ENCODE measurements at places on chromosomes 1 and 21.

- no peak for DNase-seq
Measured at GRCh38 chr1:54499360-54500106, 48.5 kb upstream of the ACOT11 start.

DNA sequence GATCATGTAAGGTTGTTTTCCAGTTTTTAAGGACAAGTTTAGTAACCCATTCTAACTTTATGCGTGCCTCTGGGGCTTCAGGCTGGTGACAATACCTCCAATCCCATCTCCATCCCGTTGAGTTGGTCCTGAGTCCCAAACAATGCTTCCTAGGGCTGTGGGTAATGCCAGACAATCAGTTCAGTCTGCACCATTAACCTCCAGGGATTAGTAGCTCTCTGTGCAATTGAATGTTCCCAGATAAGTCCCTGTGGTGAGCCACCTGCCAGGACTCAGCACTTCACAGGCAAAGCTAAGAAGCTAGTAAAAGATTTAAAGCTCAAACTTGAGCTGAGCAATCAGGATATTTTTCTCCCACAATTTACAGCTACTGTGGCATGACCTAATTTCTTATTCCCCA, 462.2 kb upstream of the PTBP2 start:
- no peak for DNase-seq

DNA sequence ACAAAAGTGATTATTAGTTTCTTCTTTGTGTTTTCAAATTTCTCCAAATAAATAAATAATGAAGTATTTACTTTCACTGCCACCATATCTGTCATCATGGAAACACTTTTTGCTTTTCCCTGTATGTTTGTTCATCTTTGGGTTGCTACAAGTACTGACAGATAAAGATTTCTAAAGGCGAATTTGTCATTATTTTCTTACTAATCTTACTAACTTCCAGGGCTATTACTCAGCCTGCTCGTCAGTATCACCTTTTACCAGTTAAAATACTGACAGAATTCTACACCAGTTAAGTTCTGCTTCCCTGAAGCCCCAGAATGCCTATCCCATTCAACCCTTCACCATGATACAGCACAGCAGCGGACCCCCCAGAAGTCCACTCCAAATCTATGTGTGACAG, 106.1 kb downstream of the CDC42BPA start:
- no peak for DNase-seq

- DNase-seq: no peak
Measured at GRCh38 chr1:90262286-90262685, 267.4 kb downstream of the ZNF326 start.

- DNase-seq: no peak
Measured at GRCh38 chr1:22612671-22613571, 23.5 kb upstream of the C1QA start.

- DNase-seq: no peak
Measured at GRCh38 chr1:48251821-48252220, 29.3 kb downstream of the SLC5A9 start.

GRCh38 chr21:43361493-43362296, 65.2 kb downstream of the SIK1 start:
- DNase-seq: peak; percentile 34

DNA sequence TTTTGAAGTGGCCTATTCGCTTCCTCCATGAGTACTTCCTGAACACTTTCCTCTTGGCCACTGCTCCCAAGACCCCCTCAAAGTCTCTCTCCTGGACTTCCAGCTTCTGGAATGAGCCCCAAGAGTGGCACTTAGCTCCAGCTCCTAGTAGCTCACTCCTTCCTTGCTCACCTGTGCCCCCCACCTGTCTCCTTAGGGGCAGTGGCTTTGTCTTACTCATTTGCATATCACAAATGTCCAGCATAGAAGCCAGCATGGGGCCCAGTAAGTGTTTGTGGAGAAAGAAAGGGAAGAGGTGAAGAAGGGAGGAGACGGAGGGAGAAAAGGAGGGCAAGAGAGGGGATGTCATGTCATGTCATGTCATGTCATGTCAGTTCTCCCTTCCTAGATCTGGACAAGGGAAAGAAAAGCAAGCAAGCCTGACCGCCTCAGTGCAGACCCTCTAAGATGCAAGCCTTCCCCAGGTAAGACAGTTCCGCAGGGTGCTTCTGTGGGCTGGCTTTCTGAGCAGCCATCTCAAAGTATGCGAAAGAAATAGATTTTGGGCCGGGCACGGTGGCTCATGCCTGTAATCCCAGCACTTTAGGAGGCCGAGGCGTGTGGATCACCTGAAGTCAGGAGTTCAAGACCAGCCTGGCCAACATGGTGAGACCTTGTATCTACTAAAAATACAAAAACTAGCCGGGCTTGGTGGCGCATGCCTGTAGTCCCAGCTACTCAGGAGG, 6.9 kb upstream of the MX1 start:
- no peak for DNase-seq

GRCh38 chr1:74857676-74858075, 124.7 kb downstream of the TYW3 start:
- DNase-seq: no peak

DNA sequence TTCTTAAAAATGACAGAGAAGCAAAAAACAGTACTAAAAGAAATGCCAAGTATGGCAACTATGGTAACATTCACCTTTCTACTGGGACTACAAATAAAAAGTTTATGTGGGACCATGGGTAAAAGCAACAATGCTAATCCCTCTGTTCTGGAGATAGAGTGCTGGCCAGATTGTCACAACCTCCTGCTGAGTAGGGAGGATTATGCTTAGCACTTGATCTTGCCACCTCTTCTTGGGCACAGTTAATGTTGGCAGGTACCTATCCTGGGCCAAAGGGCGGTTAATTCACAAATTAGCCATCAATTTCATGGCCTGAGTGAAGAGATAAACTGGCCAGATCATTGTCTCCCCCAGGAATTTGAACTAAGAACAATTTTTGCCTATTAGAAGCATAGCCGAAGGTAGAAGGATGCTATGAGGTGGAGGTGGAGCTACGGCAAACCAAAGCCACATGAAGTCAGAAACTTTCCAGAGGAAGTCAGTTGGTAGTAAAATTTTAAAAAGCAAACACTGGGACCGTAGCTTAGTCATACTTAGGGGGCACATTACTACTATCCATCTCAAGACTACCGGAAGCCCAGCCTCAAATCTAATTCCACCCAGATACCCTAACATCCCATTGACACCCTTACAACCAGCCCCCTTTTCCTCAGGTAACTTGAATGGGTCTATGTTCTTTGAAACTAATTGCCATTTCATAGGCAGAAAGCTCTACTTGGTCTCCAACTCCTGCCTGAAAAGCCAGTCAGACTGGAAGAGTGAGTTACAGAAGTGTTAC, 2.7 kb downstream of the SCYL3 start:
- peak; percentile 27 for DNase-seq

DNA sequence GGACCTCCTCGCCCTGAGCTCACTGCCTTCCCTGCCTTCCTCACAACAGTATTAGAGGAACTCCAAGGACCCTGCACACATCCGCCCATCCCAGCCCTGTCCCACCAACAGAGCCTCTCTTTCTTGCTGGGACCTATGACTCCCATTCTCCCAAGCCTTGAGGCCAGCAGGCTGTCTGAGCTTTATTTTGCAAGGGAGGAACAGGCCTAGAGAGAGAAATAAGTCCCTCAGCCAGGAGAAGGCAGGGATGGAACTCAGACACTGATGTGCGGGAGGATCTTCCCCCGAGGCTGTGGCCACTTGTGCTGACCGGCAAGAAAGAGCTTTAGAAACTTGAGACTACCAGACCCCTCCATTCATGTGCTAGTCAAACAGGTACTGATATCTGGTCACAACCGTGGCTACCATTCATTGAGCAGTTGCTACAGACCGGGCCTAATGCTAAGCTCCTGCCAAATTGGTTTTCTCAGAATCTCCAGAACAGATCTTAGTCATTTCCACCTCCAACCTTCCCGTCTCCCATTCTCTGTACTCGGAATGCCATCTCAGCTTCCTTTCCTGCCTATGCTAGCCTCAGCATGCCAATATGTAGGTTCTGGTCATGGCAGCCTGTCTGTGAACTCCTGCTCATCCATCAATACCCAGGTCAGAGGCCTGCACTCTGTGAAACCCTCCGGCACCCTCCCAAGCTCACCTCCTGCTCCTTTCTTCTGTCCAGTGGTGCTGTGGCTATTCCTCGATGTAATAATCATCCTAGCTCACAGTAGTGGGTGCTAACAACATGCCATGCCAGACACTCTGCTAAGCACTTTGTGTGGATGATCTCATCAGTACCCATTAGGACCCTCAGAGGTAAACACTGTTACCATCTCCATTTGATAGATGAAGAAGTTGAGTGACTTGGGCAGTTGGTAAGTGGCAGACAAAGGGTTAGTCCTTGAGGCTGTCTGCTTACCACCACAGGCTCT, 3.8 kb downstream of the TMEM54 start:
- DNase-seq: no peak

DNA sequence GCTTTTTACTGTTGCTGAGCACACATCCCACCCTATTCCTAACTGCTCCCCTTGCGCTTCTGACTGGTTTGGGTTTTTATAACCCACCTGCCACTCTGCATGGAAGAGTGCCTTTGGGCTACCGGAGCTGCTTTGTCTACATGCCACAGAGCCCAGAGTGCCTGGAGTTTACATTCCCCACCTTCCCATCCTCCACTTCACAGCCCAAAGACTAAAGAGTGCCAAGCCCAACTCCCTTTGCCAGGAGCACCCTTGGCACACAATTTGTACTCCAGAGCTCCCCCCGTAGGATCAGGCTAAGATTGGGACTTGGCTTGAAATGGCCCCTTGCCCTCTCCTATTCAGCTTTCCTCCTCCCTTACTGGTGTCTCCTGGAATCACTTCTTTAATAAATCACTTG, 63.3 kb downstream of the LHX9 start:
- DNase-seq: no peak

- DNase-seq: no peak
Measured at GRCh38 chr1:67937010-67937409, 103.7 kb upstream of the GNG12 start.

- DNase-seq: no peak
Measured at GRCh38 chr1:95073446-95073845, 695 bp upstream of the ALG14 start.

DNA sequence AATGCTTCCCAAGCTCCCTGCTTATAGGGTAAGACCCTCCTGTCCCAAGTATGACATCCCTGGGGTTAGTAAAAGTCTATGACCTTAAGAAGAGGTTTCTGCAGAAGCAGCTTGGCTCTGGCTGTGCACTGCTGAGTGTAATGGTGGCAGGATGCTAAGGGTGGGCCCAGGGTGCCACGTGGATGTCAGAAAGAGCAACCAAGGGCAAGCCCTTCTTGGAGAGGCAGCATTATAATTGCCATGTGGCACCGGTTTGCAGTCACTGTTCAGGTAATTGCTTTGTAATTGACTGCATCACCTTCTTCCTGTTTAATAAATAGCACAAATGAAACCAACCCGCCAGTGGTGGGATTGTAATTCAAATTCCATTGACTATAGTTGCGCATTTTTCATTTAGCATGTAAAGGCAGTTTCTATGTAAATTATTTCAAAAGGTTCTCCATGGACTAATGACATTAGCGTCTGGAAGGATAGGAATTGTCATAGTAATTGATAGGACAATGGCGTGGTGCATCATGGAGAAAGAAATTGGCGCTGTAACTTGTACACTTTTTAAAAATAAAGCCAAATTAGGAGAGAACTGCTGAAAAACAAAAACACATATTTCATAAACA, 490.6 kb upstream of the VAMP3 start:
- DNase-seq: no peak

Measured in T-helper 22 cell (primary cell).